ENCODE measurements at places on chromosomes 5 and 9.

GRCh38 chr9:137150617-137151457, 11.9 kb downstream of the GRIN1 start:
- DNase-seq, result peak; percentile 59

GRCh38 chr9:96156171-96156974, 145.6 kb downstream of the HSD17B3 start:
- no peak for DNase-seq

DNA sequence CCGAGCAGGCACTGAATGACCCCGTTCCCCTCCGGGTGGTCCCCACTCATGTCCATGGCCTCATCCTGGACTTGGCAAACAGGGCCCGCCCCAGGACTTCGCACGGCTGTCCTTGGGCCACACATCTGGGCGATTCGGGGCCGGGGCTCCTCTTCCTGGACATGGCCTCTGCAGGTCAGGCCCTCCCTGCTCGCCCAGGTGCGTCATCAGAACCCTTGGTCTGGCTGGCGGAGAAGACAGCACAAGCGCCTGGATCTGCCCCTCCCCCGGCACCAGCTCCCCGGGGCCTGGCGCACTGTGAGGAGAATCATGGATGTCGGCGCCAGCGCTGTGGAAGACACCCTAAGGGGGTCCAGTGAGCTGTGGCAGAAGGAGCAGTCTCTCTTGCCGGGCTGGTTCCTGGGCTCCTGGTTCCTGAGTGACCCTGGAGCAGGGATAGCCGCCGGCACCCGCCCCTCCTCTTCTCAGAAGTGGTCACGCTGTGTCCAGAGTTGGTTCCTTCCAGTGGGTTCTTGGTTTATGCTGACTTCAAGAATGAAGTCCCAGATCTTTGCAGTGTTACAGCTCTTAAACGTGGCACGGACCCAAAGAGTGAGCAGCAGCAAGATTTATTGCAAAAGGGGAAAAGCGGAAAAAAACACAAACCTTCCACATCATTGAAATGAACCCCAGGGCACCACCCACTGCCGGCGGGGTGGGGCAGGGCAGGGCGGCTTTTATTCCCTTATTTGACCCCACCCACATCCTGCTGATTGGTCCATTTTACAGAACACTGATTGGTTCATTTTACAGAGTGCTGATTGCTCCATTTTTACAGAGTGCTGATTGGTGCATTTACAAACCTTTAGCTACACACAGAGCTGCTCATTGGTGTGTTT, 25.9 kb upstream of the SLC12A7 start:
- no peak for DNase-seq

GRCh38 chr5:36450229-36451014, 148.7 kb upstream of the RANBP3L start:
- no peak for DNase-seq

DNA sequence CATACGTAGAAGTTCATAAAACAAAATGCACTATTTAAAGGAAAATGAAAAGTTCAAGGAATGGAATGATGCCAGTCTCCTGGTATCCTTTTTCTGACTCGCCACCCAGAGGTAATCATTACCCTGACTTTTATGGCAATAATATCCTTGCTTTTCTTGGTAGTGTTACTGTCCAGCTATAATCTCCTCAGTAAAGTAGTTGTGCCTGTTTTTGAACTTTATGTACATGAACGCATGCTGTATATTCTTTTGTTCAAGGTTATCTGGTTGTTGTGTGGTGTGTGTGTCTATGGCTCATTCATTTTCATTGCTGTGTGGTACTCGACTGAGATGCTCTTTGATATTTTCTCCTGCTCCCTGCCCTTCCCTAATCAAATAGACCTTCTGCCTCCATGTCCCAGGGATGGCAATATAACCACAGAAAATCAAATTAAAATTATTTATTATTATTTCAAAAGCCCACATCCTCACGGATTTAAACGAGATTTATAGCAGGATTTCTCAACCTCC, 29.2 kb upstream of the FBP1 start:
- no peak for DNase-seq

DNA sequence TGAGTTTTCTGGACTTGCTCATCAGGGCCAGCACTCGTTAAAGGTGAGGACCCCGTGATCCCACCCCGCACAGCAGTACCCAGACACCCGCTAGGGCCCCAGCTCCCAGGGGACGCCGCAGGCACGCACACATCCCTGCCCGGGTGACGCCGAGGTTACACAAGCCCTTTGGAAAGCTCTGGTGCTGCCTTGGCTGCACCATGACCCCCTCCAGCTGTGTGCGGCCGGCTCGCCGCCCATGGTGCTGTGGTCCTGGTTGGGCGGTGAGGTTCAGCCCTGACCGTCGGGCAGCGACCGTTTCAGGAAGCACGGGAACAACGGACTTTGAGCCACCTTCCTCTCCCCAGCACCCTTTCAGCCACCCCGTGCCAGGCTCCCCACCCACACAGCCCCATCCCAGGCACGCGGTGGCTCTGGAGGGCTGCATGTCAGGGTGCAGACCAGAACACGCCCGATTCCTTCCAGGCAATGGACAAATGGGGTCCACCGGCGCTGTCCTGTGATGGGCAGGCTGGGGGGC, 7.5 kb upstream of the SLC12A7 start:
- no peak for DNase-seq

GRCh38 chr5:133925866-133926488, 42.4 kb downstream of the C5orf15 start:
- DNase-seq, result peak; percentile 63

DNA sequence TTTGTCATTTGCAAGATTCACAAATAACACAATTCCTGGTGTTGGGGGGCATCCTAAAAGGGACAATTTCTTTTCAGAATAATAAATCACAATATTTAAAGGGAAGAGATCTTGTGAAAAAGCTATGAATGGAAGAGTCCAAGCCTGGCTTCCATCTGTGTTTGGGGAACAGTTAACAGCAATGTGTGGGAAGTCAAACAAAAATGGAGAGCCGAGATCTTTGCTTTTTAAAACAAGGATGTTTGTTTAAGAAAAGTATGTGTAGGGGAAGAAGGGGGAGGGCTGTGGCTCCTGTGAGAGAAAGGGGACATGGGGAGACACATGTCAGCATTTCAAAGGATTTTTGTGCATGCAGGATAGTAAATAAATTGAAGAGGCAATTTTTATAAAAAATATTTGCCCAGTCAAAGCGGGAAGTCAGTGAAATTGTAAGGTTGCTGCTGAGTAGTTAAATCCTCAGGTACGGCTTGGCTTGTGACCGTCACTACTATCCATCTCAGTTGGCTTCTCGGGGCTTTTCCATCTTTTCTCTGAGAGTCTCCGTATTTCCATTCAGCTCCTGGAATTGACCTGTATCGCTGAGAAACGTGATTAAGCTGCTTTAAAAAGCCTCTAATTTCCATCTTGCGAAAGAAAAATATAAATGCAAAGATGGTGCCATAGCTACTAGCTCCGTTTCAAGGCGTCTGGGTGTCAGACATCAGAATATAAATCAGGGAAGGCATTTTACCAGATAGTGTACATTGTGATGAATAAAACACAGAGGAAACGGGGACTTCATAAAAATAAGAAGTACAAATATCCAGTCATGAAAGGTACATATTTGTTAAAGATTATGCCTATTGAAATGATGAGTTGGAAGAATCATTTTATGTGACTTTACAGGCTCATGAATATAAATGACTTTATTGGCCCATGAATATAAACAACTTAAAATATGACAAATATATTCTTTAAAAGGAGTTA, 52.9 kb upstream of the VCAN start:
- DNase-seq, result no peak

DNA sequence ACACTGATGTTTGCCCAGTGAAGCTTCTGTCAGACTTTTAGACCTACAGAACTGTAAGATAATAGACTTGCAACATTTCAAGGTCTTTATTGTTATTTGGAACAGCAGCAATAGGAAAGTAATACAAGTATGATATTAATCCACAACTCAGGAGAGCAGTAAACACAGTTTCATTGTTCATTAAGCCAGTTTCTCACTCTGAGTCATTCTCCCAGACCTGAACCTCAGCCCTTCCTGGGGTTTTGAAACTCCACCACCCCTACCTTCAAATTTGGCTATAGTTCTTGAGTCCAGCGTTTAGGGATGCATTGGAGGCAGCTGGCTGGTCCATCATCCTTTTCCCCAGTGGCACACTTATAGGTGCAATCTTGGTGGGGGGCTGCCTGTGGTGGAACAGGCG, 203.2 kb downstream of the RAB3C start:
- DNase-seq, result no peak

DNA sequence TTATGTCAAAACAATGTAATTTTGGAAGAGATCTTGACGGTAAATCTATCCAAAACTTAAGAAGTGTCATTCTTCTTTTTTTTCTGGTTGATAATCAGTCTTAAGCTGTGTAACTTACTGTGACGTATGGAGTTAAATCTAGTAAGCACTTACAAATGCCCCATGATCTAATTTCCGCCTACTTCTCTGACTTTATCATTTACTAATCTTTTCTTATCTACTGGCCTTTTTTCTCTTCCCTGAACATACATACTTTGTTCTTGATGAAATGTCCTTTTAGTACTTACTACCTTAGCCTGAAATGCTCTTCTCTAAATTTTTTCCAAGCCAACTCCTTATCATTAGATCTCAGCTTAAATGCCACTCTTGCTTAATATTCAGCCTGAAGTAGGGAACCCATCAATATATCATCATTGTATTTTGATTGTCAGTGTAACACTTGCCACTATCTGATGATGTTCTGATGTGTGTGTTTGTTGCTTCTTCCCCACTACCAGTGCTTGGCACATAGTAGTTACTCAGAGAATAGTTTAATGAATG, 27.6 kb downstream of the AP3S1 start:
- no peak for DNase-seq

DNA sequence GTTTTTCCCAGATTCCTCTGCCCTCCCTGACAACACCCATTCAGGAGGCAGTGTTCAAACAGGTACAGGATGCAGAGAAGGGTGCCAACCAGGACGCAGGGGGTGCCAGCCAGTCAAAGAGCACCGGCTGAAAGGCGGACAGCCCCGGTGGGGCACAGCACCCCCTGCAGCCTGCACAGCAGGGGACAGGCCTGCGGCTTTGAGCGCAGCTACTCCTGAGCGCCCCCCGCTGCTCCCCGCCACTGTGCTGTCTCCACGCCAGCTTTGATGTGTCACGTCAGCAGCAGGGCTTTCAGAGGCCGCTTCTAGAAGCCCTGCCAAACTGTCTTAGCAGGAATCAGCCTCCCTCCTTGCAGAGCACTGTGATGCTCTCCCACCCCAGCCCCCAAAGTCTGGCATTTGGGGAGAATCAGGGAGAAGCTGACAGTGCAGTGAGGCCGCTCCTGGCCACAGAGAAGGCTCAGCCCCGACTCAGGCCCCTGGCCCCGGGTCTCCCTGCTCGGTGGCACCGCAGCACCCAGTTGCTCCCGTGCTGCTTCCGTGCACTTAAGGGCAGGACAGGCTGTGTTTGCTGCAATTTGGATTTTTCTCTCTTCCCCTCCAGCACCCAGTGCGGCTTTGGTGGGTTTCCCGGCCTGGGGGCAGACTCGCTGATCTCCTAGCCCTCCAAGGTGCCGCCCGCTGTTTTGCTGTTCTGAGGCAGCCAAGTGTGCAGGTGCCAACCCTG, 20.3 kb downstream of the AK8 start:
- no peak for DNase-seq

DNA sequence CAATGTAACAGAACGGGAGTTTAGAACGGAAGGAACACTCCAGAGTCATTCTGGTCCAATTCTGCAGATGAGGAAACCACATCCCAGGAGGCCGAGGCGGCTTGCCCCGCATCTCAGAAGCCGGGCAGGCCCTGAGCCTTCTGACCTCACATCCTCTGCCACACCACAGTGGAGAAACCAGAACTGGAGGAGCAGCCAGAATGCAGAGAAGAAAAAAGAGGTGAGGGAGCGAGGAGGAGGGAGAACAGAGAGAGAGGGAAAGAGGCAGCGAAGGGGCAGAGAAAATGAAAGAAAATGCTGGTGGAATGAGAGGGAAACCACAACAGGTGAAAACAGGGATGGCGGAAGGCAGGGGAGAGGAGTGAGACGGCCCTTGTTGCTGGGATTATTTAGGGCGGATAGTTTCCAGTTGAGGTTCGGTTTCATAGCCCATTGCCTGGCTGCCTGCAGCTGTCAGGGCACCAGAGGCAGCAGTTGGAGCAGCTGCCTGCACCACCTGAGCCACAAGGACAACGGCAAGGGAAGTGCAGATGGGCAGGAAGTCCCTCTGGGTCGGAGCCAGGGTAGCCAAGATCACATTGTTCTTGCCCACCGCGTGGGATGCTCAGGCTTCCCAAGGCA, at the start of gene HMHB1:
TSS of gene HMHB1 (plus strand) at position 77 of the 621 bp plus-strand sequence.
- DNase-seq, result no peak

- DNase-seq, result no peak
Measured at GRCh38 chr9:112382501-112383364, 2.8 kb downstream of the HSDL2 start.

GRCh38 chr9:76717176-76717575, 47.1 kb upstream of the PCA3 start:
- no peak for DNase-seq

DNA sequence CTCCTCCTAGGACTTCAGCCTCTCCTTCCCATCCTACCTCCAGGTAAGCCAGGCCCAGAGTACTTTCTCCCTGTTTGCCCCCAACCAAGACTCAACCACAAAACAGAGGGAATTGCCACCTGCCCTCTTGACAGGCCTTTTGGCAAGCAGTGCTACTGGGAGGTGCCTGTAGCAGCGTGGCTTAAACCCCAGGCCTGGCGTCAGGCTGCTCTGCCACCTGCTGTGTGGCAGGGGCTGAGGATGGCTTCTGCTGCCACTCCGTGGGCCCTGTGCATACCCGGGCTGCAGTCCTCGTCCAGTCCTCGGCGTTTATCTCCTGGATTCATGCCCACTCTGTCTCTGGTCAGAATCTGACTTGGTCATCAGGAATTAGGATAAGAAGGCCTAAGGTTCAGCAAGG, 163.1 kb downstream of the PAX5 start:
- DNase-seq, result no peak

DNA sequence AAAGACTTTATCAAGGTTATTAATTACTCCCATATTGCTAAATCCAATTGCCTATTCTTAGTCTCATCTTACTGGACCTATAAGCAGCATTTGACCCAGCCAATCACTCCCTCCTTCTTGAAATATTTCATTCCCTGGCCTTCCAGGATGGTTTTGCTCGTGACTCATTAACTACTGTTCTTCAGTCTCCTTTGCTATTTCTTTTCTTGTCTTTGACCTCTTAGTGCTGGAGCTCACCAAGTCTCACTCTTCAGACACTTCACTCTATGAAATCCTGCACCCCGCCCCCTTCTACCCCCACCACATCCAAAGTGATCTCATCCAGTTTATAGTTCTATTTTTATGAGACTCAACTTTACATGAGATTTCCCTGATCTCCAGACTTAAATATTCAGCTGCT, 803.1 kb upstream of the WWC1 start:
- peak; percentile 36 for DNase-seq

- no peak for DNase-seq
Measured at GRCh38 chr9:107118863-107119624, 164.0 kb upstream of the RAD23B start.

DNA sequence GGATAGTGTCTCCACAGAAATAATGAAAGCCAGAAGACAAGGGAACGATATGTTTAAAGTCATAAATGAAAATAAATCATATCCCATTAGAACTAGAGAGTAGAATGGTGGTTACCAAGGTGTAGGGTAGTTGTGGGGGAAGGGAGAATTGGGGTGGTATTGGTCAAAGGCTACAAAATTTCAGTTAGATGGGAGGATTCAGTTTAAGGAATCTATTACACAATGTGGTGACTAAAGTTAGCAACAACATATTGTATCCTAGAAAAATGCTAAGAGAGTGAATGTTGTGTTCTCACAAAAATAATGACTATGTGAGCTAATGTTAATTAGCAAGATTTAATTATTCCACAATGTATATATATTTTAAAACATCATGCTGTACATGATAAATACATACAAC, 27.8 kb upstream of the LARP1 start:
- DNase-seq, result no peak

- no peak for DNase-seq
Measured at GRCh38 chr5:67813877-67814539, 401.5 kb upstream of the PIK3R1 start.

GRCh38 chr9:35380619-35381018, 109.3 kb upstream of the RUSC2 start:
- no peak for DNase-seq

All from EH (cell line).